ENCODE measurements at places on chromosomes 1 and 21. TPM values are rescaled to one million over a fixed set of nuclear protein-coding genes. Genes with fewer than 3 reads are reported as not detected.

RGS1 gene
- total RNA-seq, result not detected

SYT14 gene
- total RNA-seq, result 3.8 TPM

TTC24 gene
- not detected for total RNA-seq

TPR gene
- 102 TPM for total RNA-seq

MFAP2 gene
- total RNA-seq, result 131 TPM

GPR161 gene
- 8.9 TPM for total RNA-seq

All from A375 (cell line).